Foreskin keratinocyte (primary cell): ENCODE measurements at places on chromosomes 16 and 17. TPM values are rescaled to one million over a fixed set of nuclear protein-coding genes. Genes with fewer than 3 reads are reported as not detected.

- DNase-seq: no peak
Measured at GRCh38 chr17:47978324-47978723, 7.4 kb downstream of the CDK5RAP3 start.

DNA sequence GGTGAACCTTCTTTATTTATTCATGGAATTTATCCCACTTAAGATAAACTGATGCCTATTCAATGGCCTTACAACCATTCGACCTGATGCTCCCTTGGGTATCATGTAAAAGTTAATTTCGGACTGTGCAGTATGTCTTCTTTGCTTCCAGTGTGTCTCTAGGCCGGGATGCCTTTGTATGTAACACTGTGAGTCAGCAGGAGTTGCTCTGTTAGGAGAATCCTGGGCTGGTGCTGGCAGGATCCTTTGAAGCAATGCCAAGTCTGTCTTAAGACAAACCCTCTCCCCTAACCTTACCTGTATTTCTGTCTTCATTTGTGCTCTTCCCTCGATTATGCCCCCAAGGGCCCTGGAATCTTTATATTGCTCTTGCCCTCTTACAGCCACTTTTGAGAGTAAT lies 37.9 kb upstream of the ABCA8 start:
- peak; percentile 69 for DNase-seq

PSMD12 gene
- polyA plus RNA-seq: 39.9 and 50.6 TPM in 2 replicates

ZNF263 gene
- 11.2 and 11.8 TPM in 2 replicates for polyA plus RNA-seq

OSGIN1 gene
- polyA plus RNA-seq: 1.9 and 2.5 TPM in 2 replicates

DNA sequence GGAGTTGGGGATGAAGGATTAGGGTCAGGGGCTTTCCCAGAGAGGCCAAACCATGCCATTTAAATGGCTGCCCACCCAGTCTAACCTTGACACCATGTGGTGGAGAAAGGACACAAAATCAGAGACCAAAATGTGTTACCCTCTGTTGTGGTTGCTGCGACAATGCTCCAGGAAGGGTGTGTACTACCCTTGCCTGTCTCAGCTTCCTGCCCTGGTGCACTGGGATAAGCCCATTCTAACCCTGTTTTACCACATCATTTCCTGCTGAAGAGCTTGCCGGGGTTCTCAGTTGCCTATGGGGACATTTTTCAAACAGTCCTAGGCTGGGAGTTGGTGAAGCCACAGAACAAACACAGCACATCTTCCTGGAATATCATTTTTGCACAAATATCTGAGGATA lies 4.9 kb downstream of the OR4D1 start:
- no peak for DNase-seq

DNA sequence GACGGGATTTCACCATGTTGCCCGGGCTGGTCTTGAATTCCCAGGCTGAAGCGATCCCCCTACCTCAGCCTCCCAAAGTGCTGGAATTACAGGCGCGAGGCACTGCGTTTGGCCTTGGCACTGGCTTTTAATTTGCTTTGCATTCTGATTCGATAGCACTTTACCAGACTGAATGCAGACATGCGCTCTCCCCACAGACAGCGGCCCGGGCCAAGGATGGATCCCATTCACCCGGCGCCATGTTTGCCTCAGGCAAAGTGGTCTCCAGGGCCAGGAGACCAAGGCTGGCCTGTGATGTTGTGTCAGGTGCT lies 41.7 kb downstream of the DHRS7B start:
- DNase-seq: no peak

KRT9 gene
- 1.4 and 1.7 TPM in 2 replicates for polyA plus RNA-seq

GRCh38 chr17:68516732-68517131 lies 4.5 kb downstream of the PRKAR1A start:
- DNase-seq: no peak

- peak; percentile 89 for DNase-seq
Measured at GRCh38 chr17:41420134-41420533, 4.3 kb downstream of the KRT37 start.

- peak; percentile 28 for DNase-seq
Measured at GRCh38 chr17:78717431-78717980, 64.6 kb downstream of the CYTH1 start.

RHBDF1 gene
- polyA plus RNA-seq: 27.0 and 32.0 TPM in 2 replicates

DNA sequence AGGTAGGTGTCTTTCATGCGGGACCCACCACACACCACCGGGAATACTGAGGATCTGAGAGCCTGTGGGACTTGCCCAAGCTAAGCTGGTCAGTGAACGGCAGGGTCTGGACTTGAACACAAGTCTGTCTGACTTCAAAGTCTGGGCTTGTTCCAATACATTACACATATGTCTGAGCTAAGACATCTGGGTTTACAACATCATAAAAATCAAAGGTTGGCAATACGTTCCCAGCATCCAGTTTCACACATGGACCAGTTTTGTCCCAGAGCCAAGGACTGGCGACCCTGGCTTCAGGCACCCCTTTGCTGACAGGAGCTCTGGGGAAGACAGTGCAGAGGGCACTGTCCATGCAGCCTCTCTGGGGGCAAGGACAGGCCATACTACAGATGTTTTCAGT lies 27.9 kb upstream of the AXIN2 start:
- no peak for DNase-seq

GPR142 gene
- polyA plus RNA-seq: not detected in 2 replicates

GRCh38 chr17:35738519-35739133 lies 7.2 kb downstream of the RASL10B start:
- no peak for DNase-seq

GRCh38 chr16:57795431-57795878 lies 6.8 kb downstream of the KIFC3 start:
- DNase-seq: no peak

DNA sequence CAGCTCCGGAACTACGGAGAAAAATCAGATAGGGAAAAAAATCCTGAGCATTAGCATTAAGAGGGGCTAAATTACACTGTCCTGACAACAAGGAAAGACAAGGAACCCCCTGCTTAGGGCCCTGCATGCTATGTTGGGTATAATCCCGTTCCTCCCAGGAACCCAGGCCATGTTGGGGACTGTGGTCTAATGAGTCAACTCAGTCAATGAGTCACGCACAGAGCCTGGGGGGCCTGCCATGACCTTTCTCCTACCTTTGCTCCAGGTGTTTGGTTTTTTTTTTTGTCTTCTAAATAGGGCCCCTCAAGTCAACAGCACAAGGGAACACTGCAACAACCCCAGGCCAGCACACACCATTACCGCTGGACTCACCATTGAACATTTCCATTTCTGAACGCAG lies 8.9 kb upstream of the ZNF200 start:
- no peak for DNase-seq

- no peak for DNase-seq
Measured at GRCh38 chr17:74800531-74800930, 24.4 kb upstream of the NAT9 start.

TBC1D3B gene
- 0.47 and 0.48 TPM in 2 replicates for polyA plus RNA-seq

C16orf87 gene
- 6.3 and 6.8 TPM in 2 replicates for polyA plus RNA-seq

DNA sequence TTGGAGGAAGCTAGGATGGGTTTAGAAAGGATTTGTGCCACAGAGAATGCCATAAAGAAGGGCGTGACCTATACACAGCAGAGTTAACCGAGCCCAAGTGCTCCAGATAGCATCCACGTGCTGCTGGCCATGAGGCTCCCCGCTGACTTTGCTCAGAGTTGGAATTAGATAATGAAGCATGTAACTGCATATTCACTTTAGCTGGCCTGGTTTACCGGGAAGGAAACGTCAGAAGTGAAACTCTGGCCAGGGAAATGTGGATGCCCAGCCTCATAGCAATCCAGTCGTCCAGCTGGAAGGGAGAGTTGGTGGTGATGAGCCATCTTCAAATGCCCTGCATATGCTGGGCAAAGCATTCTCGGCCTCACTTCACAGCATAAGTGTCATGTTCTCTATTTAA lies 6.1 kb downstream of the KRT35 start:
- DNase-seq: no peak

GRCh38 chr16:2273484-2273883 lies 5.6 kb upstream of the RNPS1 start:
- DNase-seq: no peak

- no peak for DNase-seq
Measured at GRCh38 chr16:24838554-24839266, 7.1 kb upstream of the SLC5A11 start.

- DNase-seq: no peak
Measured at GRCh38 chr16:19884611-19885450, at the start of gene GPRC5B. Gene GPRC5B, minus strand, starts transcription at chr16:19884848. Its CDS starts 12,003 bp downstream, at chr16:19872845.

ZFHX3 gene
- 1.1 and 1.2 TPM in 2 replicates for polyA plus RNA-seq

TBC1D3G gene
- not detected in 2 replicates for polyA plus RNA-seq

- peak; percentile 68 for DNase-seq
Measured at GRCh38 chr17:15233022-15233805, 31.9 kb downstream of the PMP22 start.

- DNase-seq: no peak
Measured at GRCh38 chr17:21374441-21375161, 1.6 kb upstream of the KCNJ12 start.

DNA sequence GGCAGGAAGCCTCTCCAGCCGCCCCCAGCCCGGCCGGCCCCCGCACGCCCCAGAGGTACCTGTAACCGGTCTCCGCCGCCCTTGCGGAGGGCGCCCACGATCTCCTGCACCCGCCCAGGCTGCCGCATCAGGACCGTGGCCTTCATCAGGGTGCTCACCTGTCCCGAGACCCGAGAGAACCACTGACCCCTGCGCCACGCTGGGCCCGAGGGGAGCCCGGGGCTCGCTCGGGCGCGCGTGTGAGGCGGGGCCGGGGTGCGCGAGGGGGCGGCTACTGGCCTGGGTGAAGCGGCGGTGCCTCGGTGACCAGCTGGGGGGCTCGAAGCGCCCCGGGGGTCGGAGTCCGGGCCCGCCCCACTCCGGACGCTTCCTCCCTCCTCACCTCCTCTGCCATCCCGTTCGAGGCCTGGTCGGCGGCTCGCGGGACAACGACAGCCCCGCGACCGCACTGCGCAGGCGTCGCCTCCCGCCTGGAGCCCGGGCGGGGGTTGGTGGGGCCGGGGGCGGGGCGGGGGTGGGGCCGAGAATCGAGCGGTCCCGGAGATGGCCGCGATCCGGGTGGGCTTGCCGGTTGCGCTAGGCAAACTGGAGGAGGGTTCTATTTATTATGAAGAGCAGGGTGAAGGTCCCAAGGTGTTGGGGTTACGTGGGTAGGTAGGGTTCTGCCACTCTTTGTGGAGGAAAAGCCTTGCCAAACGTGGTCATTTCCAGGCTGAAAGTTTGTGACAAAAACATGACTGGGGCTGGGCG lies at the start of gene NT5C3B:
TSS of gene NT5C3B (minus strand) at position 433 of the 750 bp plus-strand sequence. CDS start at position 394, 39 bp downstream.
- DNase-seq: no peak

DNA sequence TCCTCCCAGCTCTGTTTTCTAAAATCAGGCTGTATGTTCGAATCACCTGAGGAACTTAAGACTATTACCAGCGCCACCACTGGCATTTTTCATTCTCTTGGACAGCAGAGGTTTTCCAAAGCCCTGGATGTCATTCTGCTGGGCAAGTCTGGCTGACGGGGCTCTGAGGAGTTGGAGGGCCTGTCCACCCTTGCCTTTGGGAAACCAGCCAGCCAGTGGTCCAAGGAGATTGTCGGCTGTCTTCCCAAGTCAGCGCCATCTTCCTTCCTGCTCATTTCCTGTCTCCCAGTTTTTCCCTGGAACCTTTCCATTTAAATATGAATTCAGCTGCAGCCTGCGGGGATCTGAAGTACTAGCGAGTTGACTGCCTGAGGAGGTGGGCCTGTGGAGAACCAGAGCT lies 258.3 kb downstream of the PRKCA start:
- DNase-seq: no peak

GRCh38 chr16:25107466-25107792 lies 4.1 kb upstream of the LCMT1 start:
- no peak for DNase-seq

SLC2A4 gene
- 0.04 and 0.12 TPM in 2 replicates for polyA plus RNA-seq

GRCh38 chr17:17153071-17153470 lies 53.1 kb downstream of the PLD6 start:
- DNase-seq: no peak

RTN4RL1 gene
- 2.3 and 3.3 TPM in 2 replicates for polyA plus RNA-seq

ZKSCAN2 gene
- polyA plus RNA-seq: 0.78 and 0.84 TPM in 2 replicates

DNA sequence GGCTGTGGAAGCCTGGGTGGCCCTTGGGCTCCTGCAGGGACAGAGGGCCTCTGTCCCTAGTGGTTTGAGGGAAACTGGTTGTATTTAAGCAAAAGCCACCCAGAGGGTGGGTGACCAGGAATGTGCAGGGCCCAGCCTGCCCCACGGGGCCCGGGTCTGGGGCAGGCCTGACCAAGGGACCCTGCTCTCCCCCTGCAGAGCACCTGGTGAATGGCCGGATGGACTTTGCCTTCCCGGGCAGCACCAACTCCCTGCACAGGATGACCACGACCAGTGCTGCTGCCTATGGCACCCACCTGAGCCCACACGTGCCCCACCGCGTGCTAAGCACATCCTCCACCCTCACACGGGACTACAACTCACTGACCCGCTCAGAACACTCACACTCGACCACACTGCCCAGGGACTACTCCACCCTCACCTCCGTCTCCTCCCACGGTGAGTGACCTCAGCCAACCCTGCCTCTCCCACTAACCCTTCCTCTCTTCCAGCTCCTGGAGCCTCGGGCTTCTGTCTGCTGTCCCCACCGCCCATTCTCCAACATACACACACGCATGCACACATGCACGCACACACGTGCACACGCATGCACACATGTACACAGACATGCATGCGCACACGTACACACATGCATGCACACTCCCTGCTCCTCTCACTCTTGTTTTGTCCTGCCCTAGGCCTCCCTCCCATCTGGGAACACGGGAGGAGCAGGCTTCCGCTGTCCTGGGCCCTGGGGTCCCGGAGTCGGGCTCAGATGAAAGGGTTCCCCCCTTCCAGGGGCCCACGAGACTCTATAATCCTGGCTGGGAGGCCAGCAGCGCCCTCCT lies 10.4 kb downstream of the GALK1 start:
- DNase-seq: no peak

DNA sequence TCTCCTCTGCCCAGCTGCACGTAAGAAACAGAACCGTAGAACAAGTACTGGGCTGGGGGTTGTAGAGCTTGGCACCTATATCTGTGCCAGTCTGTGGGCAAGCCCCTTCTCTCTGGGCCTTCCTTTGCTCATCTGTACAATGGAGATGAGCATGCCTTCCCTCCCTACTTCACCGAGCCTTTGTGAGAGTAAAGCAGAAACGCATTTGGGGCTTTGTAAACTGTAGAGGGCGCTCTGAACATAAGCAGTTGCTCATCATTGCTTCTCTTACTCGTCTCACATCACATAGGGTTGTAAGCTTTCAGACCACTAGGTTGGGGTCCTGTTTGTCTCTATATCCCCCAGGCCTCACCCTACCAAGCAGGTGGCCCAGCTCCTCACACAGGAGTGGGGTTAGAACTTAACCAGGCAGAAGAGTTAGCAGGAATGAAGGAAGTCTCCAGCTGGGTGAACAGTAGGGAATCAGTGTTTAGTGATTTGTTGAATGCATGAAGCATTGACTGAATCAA lies 15.1 kb downstream of the SAMD14 start:
- DNase-seq: no peak

LPO gene
- polyA plus RNA-seq: not detected in 2 replicates

DNA sequence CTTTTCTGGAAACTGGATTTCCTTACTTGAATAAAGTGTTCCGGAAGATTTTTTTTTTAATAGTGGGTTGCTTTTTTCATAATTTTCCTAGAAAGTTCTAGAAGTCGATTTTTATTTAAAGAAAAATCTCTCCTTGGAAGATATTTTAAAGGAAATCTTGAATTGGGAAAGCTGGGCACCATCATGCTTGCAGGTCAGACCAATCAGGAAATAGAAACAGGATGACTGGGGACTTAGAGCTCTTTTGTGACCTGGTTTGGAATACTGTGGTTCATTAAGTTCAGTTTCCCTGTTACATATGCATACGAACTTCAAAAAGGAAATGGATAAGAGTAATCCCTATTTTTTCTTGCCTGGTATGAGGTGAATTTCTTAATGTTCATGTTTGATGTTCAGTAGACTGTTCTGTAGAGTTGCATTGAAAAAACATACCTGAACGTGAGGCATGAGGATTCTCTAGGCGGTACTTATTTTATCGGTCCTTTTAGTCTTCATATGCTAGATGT lies 1.2 kb downstream of the NFATC3 start:
- DNase-seq: peak; percentile 51

GRCh38 chr16:20647736-20648135 lies 49.7 kb downstream of the ACSM1 start:
- DNase-seq: no peak
